ENCODE measurements at places on chromosomes 4 and X. TPM values are rescaled to one million over a fixed set of nuclear protein-coding genes. Genes with fewer than 3 reads are reported as not detected.

DNA sequence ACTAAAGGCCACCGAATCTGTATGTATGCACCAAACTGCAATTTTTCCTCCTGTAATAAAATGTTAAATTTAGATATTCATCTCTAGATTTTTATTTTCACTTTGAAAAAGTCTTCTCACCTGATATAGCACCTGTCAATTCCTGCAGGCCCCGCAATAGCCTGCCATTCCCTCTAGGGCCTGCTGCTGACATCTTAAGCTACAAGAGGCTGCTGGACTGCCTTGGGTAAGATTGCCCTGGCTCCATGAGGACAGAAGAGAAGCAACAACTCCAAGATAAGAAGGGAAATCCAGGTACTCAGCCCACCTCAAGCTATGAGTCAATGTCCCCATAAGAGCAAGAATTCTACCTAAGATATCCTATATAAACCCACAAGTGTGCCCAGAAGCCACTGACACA, 230.2 kb upstream of the AGTR2 start:
- DNase-seq: no peak

EDA2R gene
- polyA plus RNA-seq: 0.72 TPM

PTTG2 gene
- not detected for polyA plus RNA-seq

DNA sequence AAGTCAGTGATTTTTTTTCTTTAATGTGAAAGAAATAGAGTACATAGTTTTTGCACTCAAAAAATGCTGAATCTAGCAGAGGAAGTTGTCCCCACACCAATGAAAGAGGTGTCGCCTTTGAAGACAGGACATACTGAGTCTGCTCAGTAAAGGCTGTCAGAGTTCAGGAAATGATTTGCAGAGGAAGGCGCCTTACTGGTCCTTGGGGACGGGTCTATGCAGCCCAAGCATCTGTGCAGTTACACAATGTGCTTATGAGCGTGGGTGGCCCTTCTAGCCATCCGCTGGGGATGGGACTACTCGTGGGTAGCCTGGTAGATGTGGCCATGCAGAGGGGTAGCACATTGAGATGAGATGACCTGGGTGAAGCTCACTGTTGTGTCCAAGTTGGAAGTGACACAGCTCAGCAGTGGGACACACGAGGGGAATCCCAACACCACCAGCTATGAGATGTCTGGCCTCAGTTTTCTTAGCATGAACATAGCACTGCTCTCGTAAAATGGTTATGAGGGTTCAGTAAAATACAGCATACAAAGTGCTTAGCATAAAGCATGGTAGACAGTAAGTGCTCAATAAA, 116.5 kb upstream of the RBPJ start:
- no peak for DNase-seq

DNA sequence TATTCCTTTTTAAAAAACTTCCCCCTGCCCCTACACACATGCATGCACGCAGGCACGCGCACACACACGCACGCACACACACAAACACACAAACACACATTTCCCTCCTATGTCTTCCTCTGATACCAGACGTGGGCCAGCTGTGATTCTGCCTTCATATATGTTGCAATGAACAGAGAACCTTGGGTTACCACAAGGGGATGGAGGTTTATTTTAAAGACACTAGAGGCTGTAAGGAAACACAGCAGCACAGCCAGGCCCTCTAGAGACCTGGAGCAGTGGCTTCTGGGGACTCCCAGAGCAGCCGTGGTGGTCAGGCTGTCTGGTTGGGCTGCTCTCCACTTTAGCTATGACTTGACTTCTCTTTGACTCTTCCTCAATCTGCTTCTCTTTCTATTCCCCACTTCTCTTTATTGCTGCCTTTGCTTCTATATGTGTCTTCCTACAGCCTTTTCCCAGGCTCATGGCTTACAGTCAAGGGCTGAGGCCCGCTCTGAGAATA, 3.2 kb upstream of the TLR10 start:
- DNase-seq: no peak

IGSF1 gene
- 22.9 TPM for polyA plus RNA-seq

GRCh38 chr4:138053641-138054301, 188.4 kb downstream of the SLC7A11 start:
- DNase-seq: no peak
